Progenitor cell of endocrine pancreas (in vitro differentiated cells): ENCODE measurements at places on chromosomes 1 and 21. TPM values are rescaled to one million over a fixed set of nuclear protein-coding genes. Genes with fewer than 3 reads are reported as not detected.

OR2T29 gene
- not detected in 2 replicates for total RNA-seq

SPTA1 gene
- total RNA-seq, result not detected in 2 replicates

FCRL5 gene
- not detected in 2 replicates for total RNA-seq

DESI2 gene
- total RNA-seq, result 32.7 and 33.0 TPM in 2 replicates

GPATCH3 gene
- total RNA-seq, result 21.2 and 23.9 TPM in 2 replicates

ISG20L2 gene
- 36.9 and 38.9 TPM in 2 replicates for total RNA-seq

PKLR gene
- 0.16 and 0.57 TPM in 2 replicates for total RNA-seq

LIPI gene
- not detected in 2 replicates for total RNA-seq

LELP1 gene
- not detected in 2 replicates for total RNA-seq

EPHA8 gene
- 0.11 and 0.24 TPM in 2 replicates for total RNA-seq

PLPPR4 gene
- 0.31 and 0.47 TPM in 2 replicates for total RNA-seq

SMIM1 gene
- 10.8 and 12.0 TPM in 2 replicates for total RNA-seq

MAP3K21 gene
- 13.1 and 13.9 TPM in 2 replicates for total RNA-seq

NBPF3 gene
- 19.4 and 20.1 TPM in 2 replicates for total RNA-seq

RAB7B gene
- 0.13 TPM in 1 of 2 replicates, not detected in the other for total RNA-seq

SLC44A3 gene
- total RNA-seq, result 70.4 and 75.4 TPM in 2 replicates

PGLYRP4 gene
- total RNA-seq, result not detected in 2 replicates

AMPD1 gene
- total RNA-seq, result not detected in 2 replicates

ARTN gene
- total RNA-seq, result 1.1 and 2.0 TPM in 2 replicates

DMRTA2 gene
- total RNA-seq, result 0.20 TPM in 1 of 2 replicates, not detected in the other

C2CD4D gene
- total RNA-seq, result 1.00 and 1.3 TPM in 2 replicates

PROK1 gene
- not detected in 2 replicates for total RNA-seq

NUP210L gene
- total RNA-seq, result 0.05 and 0.07 TPM in 2 replicates

SLC1A7 gene
- total RNA-seq, result not detected in 2 replicates

KIF14 gene
- total RNA-seq, result 7.8 and 7.9 TPM in 2 replicates

RAB42 gene
- total RNA-seq, result 0.65 and 2.1 TPM in 2 replicates

PIK3C2B gene
- 62.2 and 62.7 TPM in 2 replicates for total RNA-seq

CYP4A22 gene
- total RNA-seq, result not detected in 2 replicates

TRIM45 gene
- total RNA-seq, result 48.0 and 50.9 TPM in 2 replicates

WDR77 gene
- total RNA-seq, result 91.2 and 93.6 TPM in 2 replicates

FCAMR gene
- not detected in 2 replicates for total RNA-seq

COL11A1 gene
- 2.3 and 2.4 TPM in 2 replicates for total RNA-seq
